Foreskin melanocyte (primary cell): ENCODE measurements at places on chromosomes 11 and 22.

- no peak for DNase-seq
Measured at GRCh38 chr11:65121447-65121864, 478 bp downstream of the FAU start.

GRCh38 chr11:57387289-57388030 is 3.0 kb downstream of the PRG2 start:
- DNase-seq: no peak

- DNase-seq: peak; percentile 19
Measured at GRCh38 chr11:29432719-29433325, 584.0 kb downstream of the KCNA4 start.

- no peak for DNase-seq
Measured at GRCh38 chr22:36048911-36049677, 20.5 kb upstream of the RBFOX2 start.

DNA sequence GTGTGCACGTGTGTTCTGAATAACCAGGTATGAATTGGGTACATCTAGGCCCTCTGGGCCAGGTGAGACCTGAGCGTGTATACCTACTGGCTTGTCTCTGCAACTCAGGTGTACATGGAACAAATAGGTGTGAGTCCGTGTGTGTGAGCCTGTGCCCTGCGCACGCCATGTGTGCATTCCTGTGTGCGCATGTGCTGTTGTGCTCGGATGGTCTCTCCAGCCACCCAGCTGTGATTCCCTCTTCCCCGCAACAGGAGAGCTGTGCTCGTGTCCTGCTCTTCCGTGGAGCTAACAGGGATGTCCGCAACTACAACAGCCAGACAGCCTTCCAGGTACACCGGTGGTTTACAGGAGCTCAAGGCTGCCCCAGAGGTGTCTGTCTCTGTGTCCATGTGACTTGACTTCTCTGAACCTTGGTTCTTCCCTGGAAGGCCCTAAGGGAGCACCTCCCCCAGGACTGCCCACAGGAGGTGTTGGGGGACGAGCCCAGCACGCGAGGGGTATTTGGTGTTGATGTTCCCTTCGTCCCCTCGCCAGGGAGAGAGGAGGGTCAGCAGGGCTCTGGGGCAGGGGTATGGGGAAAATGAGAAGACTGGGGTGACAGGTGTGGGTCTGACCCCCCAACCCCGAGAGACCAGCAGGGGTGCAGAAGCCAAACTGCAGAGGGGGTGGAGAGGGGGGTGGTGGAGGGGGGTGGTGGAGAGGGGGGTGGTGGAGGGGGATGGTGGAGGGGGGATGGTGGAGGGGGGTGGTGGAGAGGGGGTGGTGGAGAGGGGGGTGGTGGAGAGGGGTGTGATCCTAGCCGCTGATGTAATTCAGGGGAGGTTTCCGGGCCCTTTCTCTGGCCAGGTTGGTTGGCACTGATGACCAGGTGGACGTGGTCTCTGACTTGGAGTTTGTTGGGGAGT is 10.7 kb downstream of the SHANK3 start:
- DNase-seq: no peak

DNA sequence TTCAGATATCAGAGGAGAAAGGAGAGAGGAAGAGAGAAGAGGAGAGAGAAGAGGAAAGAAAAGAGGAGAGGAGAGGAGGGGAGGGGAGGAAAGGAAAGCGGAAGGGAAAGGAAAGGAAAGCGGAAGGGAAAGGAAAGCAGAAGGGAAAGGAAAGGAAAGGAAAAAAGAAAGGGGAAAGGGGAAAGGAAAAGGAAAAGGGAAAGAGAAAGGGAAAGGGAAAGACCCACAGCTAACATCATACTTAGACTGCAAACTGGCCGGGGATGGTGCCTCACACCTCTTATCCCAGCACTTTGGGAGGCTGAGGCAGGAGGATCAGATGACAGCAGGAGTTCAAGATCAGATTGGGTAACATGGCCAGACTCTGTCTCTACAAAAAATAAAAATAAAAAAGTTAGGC is 11.4 kb downstream of the CHEK2 start:
- no peak for DNase-seq

DNA sequence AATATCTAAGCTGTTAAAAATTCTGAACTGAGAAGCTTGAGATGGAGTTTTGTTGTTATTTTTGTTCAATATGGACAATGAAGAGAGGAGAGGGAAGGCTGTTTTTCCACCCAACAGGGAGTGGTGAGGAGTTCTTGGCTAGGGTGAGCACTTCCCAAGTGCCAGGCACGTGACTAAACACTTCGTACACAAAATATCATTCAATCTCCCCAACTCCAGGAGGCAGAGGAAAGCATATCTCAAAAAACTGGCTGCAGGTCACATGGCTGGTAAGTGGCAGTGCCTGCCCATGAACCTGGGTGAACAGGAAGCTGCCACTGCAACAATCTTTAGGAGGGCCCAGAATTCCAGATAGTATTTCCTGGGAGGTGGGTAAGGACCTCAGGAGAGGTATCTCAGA is 11.6 kb downstream of the ELF5 start:
- DNase-seq: no peak
